Activated naive CD8-positive, alpha-beta T cell treated with anti-CD3 and anti-CD28 coated beads, Interleukin-2, amount 50 U/mL, for 24 hours (primary cell): ENCODE measurements at places on chromosomes 2 and 18.

DNA sequence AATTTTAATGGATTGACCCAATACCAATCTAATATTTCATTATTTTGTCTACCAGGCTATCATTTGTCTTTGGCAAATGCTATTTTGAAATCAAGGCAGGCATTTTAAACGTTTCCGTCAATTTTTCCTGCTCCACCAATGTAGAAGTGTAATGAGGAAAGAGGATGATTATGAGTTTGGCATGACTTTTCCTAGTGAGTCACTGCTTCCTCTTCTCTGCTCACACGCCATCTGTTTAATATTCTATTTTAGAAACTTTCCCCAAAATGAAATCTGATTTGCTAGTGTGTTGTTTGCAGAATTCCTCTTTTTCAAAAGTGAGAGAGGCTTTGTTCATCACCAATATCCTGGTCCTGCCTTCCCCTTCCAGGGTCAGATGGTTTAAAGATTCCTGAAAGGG is 42.5 kb upstream of the PID1 start:
- no peak for DNase-seq

DNA sequence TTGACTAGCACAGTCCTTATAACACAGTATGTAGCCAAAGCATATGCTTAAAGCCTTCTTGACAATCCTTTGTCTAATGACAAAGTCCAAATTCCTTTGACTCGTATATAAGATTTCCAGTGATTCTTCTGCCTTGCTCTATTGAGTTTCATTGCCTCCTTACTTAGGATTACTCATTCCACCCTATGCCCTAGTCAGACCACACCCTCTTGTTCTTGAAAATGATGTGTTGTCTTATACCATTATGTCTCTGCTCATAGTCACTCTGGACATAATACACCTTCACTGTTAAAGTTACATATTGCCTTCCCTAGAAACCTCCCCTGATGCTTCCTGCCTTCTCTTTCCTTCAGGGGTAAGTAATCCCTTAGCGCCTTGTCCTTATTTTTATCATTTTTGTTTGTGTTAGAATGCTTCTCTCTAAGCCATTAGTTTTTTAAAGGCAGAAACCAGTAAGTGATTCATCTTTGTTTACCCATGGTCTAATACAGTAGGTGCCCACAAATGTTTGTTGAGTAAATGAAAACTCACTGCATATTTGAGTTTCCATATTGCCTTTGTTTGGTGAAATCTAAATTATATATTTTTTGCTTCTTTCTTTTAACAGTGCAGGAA is 19.3 kb downstream of the GPD2 start:
- DNase-seq = no peak

- no peak for DNase-seq
Measured at GRCh38 chr18:48957136-48957535, 6.4 kb upstream of the SMAD7 start.

DNA sequence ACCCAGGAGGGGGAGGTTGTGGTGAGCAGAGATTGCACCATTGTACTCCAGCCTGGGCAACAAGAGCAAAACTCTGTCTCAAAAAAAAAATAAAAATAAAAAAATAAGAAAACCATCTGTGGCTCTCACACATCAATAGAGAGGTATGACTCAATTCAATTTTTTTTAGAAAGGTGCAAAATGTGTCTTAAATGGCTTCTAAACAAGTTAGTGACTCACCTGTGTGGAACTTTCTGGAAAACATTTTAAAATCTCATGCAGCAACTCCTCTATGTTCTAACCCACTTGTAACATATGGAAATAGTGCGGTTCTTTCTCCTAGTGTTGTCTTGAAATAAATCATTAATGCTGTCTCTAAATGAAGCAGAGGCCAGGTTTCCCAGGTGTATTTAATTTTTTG is 10.7 kb upstream of the SULT1C4 start:
- DNase-seq = no peak
